IPS DF 19.7 (cell line): ENCODE measurements at places on chromosomes 12 and 14.

DNA sequence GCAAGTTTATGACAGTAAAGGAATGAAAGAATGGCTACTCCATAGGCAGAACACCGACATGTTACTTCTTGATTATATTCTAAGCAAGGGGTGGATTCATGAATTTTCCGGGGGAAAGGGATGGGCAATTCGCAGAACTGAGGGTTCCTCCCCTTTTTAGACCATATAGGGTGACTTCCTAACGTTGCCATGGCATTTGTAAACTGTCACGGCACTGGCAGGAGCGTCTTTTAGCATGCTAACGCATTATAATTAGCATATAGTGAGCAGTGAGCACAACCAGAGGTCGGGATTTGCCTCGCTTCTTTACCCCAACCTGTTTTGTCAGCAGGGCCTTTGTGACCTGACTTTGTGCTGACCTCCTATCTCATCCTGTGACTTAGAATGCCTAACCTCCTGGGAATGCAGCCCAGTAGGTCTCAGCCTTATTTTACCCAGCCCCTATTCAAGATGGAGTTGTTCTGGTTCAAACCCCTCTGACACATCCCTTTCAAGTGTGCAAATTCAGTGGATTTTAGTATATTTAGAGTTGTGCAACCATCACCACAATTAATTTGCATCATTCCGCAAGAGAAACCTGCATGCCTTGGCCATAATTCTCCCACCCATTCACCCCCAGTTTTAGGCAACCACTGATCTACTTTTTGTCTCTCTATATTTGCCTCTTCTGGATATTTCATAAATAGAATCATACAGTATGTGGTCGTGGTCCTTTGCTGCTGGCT, 27.4 kb downstream of the PALS1 start:
- DNase-seq = peak; percentile 94

DNA sequence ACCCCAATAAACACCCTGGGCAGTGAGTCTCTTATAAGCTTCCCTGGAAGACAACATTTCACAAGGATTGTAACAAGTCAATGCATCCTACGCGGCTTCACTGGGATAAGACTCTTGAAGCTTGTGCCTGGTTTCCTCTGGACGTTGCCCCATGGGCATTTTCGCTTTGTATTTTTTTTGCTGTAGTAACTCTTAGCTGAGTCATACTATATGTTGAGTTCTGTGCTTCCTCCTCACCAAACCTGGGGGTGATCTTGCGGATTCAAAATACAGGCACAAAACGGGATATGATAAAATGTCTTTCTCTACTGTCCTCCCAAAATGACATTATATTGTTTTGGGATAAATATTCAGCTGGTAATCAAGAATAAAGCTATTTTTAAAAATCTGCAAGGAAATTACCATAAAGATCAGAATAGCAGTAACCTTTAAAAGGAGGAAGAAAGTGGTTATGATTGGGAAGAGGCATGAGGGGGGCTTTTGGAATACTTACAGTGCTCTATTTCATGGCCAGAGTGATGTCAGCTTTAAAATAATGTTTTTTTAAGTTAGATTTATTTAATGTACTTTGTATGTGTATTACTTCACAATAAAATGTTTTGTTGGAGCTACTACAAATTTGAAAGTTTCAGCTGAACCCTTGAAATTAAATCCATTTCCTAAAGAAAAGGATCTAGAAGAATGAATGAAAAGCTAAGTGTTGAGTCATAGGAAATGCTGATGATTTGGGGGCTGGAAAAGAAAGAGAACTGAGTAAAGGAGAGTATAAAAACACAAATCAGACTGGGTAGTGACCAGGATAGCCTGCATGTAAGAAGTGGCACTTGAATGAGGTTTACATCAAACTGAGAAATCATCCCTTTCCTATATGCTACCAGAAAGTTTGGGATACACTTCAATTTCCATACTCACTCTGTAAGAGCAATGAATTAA, 14.7 kb downstream of the BTBD7 start:
- no peak for DNase-seq

GRCh38 chr12:1436015-1436414, 158.4 kb downstream of the FBXL14 start:
- DNase-seq = no peak

GRCh38 chr14:64502456-64502855, 1.2 kb downstream of the ZBTB25 start:
- DNase-seq = no peak

- DNase-seq = no peak
Measured at GRCh38 chr14:23653051-23653450, 16.9 kb downstream of the DHRS2 start.

- DNase-seq = no peak
Measured at GRCh38 chr12:102728506-102729242, 188.4 kb downstream of the PAH start.

DNA sequence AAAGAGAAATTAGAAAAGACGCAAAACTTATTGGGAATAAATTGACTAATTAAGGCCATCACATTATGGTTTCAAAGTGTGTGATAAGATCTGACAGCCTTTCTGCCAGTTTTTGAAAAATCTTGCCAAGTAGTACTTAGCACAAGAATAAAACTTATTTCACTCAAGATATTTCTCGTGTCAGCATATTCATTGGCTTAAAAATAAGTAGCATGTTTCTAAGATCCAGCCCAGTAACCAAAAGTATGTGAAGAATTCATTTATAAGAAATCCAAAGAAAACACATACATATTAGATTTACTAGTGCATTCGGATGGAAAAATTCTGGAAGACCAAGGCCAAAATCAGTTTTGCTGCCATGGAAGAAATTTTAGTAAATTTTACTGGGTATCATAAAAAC, 1135.0 kb downstream of the GALC start:
- DNase-seq = no peak
